ENCODE measurements at places on chromosomes 12 and 14.
A peak's percentile ranks its signal among the peaks of the same experiment; 100 is the strongest.

GRCh38 chr14:94649543-94650443 lies 37.6 kb downstream of the SERPINA3 start:
- DNase-seq = no peak

GRCh38 chr14:32545095-32545494 lies 216.0 kb downstream of the AKAP6 start:
- peak; percentile 31 for DNase-seq

GRCh38 chr14:97916669-97917568 lies 1119.7 kb downstream of the VRK1 start:
- no peak for DNase-seq

DNA sequence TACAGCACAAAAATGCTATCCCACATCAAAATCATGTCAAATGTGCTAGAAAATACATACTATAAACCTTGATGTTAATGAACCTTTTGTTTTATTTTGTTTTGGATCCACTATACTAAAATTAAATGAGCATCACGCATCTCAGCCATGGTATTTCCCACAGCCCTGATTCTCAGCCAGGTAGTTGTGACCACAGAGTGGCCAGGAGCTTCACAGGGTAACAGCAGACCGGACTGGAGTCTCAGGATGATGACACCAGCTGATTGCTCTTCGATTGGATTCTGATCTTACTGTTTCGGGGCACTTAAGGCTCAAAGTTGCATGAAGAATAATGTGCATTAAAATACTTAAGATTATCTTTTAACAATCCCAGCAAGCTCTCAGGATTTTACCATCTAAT lies 134.8 kb downstream of the FOXN3 start:
- no peak for DNase-seq
